ENCODE measurements at places on chromosomes 7 and 10. TPM values are rescaled to one million over a fixed set of nuclear protein-coding genes. Genes with fewer than 3 reads are reported as not detected.

BZW2 gene
- total RNA-seq, result 359 TPM

MMP21 gene
- not detected for total RNA-seq

TMEM120A gene
- 90.7 TPM for total RNA-seq

ZNF467 gene
- total RNA-seq, result 5.2 TPM

CYP2E1 gene
- 1.00 TPM for total RNA-seq

CDHR1 gene
- 0.32 TPM for total RNA-seq

FXYD4 gene
- not detected for total RNA-seq

PCLO gene
- total RNA-seq, result 3.8 TPM
